ENCODE measurements at places on chromosomes 2 and 18. TPM values are rescaled to one million over a fixed set of nuclear protein-coding genes. Genes with fewer than 3 reads are reported as not detected.

The TNFAIP6 gene
- total RNA-seq, result 1.8 TPM

The MAB21L4 gene
- total RNA-seq, result not detected

DNA sequence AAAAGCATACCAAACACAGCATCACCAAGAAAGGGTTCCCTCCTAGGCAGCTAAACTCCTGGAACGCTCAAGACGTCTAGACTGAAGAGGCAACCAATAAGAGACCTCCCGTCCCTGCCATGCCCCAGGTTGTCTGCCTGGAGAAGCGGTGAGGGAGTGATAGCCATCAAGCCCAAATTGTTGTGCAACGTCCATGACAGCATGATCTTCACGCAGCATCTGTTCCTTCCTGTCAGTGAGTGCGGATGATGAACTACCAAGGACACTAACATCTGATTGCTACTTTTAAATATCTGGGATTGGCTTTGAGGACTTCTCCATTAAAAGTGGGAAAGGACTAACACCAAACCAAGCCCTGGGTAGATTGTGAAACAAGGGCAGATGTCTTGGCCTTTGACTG lies 149.7 kb downstream of the TXNL1 start:
- H3K4me1 ChIP-seq, result no peaks in the 10 kb centered on the region
- no peak for DNase-seq
- no peak overlapping the region for H3K4me3 ChIP-seq
- H3K27ac ChIP-seq, result no peak overlapping the region

GRCh38 chr18:11215216-11215615 lies 65.8 kb upstream of the PIEZO2 start:
- H3K36me3 ChIP-seq, result no peaks in the 10 kb centered on the region
- peaks cover 34% of the 10 kb centered on the region for H3K27me3 ChIP-seq
- peaks cover under 1% of the 10 kb centered on the region for H3K4me1 ChIP-seq
- no peak for DNase-seq

The GALNT1 gene
- 83.2 TPM for total RNA-seq

DNA sequence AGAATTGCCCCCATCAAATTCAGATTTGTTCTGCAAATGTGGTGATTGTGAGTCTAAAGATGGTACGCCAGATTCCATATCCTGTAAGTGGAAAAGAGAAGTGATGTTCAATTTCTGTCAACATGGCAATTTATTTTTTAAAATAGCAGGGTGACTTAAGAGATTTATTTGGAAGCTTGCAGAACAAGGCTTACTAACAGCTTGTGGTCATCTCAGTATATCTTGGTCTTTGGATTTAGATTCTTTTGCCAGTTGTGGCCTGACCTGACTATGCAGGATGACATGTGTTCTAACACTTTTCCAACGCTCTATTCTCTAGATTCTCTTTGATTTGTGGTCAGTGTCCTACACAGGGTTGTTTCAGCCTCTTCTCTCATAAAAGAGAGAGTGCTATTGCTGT lies 74.4 kb downstream of the MAP3K20 start:
- H3K27me3 ChIP-seq, result no peaks in the 10 kb centered on the region
- H3K27ac ChIP-seq, result peak overlapping the region; percentile 91
- no peak overlapping the region for H3K4me3 ChIP-seq

DNA sequence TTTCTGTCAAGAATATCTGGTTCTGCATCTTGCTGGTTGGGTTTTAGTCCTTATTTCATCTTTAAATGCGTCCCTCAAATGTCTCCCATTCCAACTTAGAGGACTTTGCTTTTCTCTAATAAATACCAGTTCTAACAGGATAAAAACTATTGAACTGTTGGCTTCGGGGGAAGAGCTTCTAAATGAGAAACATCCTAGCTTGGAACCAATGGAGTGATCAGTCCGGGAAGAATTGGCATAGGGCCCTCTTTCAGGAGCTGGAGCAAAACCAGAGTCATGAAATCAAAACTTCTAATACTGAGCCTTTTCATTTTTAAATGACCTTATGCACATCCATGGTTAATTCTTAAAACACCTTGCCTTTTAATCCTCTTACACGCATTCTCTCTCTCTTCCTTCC lies 401.6 kb upstream of the SMIM21 start:
- no peaks in the 10 kb centered on the region for H3K36me3 ChIP-seq
- no peaks in the 10 kb centered on the region for H3K4me1 ChIP-seq
- no peak overlapping the region for H3K4me3 ChIP-seq
- no peak for DNase-seq
- H3K27me3 ChIP-seq, result no peaks in the 10 kb centered on the region
- H3K27ac ChIP-seq, result no peak overlapping the region

DNA sequence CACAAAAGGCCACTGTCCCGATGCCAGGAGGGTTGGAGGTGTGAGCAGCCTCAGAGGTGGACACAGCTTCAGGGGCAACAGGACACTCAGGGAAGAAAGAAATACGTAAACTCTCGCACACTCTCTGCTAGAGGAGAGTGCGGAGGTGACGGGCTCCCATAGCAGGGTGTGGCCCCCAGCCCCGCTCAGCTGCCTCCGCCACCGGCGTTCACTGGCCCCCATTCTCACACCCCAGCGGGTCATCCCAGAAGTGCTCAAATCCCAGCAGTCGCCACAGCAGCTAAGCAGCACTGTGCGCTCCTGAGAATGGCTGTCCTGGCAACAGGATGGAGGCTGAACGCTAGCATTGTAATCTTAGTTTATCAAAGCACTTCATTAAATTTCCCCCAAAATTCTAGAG lies 315.6 kb upstream of the SALL3 start:
- no peaks in the 10 kb centered on the region for H3K36me3 ChIP-seq
- H3K4me1 ChIP-seq, result no peaks in the 10 kb centered on the region
- no peak overlapping the region for H3K4me3 ChIP-seq
- DNase-seq, result no peak
- no peak overlapping the region for H3K27ac ChIP-seq

The ACTG2 gene
- total RNA-seq, result not detected

The GPR45 gene
- not detected for total RNA-seq

The RNF144A gene
- total RNA-seq, result 0.47 TPM

DNA sequence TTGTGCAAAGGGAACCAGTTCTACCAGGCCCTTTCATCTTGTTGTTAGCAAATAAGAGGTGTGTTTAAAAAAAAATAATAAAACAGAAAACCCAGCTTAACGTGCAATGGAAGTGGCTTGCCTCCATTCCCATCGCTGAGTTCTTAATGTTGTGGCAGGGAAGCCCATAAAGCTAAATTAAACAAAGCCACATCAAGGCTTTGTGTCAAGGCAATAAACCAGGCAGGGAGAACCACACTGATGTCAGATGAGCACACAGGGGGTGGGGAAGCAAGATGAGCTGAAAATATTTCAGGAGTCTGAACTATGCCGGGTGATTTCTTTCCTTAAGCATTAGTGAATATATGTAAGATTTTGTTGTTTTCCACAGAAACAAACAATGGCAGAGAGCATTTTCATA lies 73.5 kb downstream of the PHLPP1 start:
- H3K27ac ChIP-seq, result no peak overlapping the region
- no peaks in the 10 kb centered on the region for H3K36me3 ChIP-seq
- H3K27me3 ChIP-seq, result no peaks in the 10 kb centered on the region
- H3K4me3 ChIP-seq, result no peak overlapping the region
- peaks cover 33% of the 10 kb centered on the region for H3K4me1 ChIP-seq

- no peaks in the 10 kb centered on the region for H3K4me1 ChIP-seq
- peaks cover 20% of the 10 kb centered on the region for H3K27me3 ChIP-seq
- H3K36me3 ChIP-seq, result no peaks in the 10 kb centered on the region
- no peak overlapping the region for H3K27ac ChIP-seq
- no peak for DNase-seq
These were observed 21.5 kb upstream of the ATP9B start for GRCh38 chr18:79047556-79048244.

DNA sequence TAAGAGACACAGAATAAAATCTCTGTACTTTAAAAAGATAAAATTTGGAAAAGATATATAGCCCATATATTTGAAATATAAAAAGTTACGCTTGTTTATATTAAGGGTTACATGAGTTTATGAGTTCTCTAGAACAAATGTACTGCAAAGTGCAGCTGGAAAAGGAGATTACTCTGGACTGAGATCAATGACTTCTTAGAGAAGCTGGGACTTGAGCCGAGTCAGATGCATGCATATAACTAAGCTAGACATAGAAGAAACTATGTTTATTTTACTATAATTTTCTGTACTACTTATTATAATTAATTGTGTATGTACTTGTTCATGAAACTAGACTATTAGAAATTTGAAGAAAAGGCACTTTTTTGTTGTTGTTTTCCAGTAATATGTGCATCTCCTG lies 170.3 kb upstream of the NXPH2 start:
- H3K27ac ChIP-seq, result no peak overlapping the region
- DNase-seq, result no peak
- peaks cover 68% of the 10 kb centered on the region for H3K27me3 ChIP-seq
- no peaks in the 10 kb centered on the region for H3K36me3 ChIP-seq
- peaks cover 23% of the 10 kb centered on the region for H3K4me1 ChIP-seq

- no peaks in the 10 kb centered on the region for H3K27me3 ChIP-seq
- peaks cover 21% of the 10 kb centered on the region for H3K4me1 ChIP-seq
- H3K36me3 ChIP-seq, result peaks cover 13% of the 10 kb centered on the region
- DNase-seq, result no peak
- H3K27ac ChIP-seq, result no peak overlapping the region
- no peak overlapping the region for H3K4me3 ChIP-seq
These were observed 6.2 kb downstream of the PRKD3 start for GRCh38 chr2:37318401-37318800.

Measured in MCF 10A (cell line).